ENCODE measurements at places on chromosomes 2 and 18. TPM values are rescaled to one million over a fixed set of nuclear protein-coding genes. Genes with fewer than 3 reads are reported as not detected.

DNA sequence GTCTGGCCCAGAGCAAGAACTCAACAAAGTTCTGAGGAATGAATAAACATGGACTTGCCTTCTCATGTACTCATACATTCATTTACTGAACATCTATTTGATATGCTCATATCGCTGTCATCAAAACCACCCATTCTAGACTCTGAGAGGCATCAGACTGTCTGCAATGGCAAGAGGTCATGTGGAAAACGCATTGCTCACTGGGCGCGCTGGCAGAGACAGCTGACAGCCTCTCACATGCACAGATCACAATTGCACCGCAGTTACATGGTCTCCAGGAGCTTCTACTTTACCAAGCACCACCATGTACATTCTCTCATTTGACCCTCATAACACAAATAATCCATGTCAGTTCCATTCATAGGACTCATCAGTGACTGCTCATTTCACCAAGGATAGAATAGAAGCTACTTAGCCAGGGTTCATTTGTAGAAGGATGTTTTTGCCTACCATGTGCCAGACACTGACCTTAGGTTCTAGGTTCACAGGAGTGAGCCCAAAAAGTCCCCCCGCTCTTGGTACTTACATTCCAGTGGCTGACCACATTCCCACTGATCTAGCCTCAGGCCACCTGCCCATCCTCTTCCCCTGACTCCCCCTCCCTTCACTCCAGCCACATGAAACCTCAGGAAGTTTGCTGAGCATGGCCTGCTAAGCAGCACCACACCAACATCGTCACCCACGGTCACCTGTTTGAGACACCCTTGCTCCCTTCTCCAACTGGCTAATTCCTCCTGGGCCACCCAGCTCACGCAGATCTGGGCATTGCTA is 6.1 kb downstream of the FAM124B start:
- no peak overlapping the region for H3K27ac ChIP-seq
- H3K36me3 ChIP-seq: no peaks in the 10 kb centered on the region
- H3K27me3 ChIP-seq: no peaks in the 10 kb centered on the region
- H3K4me1 ChIP-seq: no peaks in the 10 kb centered on the region
- H3K4me3 ChIP-seq: no peak overlapping the region
- DNase-seq: no peak

GRCh38 chr18:74284980-74285355 is 6.8 kb downstream of the CYB5A start:
- peak overlapping the region; percentile 1 for H3K4me3 ChIP-seq
- no peaks in the 10 kb centered on the region for H3K27me3 ChIP-seq
- H3K4me1 ChIP-seq: peaks cover 26% of the 10 kb centered on the region
- peak overlapping the region; percentile 85 for H3K27ac ChIP-seq
- no peaks in the 10 kb centered on the region for H3K36me3 ChIP-seq

GRCh38 chr2:20584399-20585358 is 66.2 kb downstream of the HS1BP3 start:
- no peak overlapping the region for H3K4me3 ChIP-seq
- H3K27me3 ChIP-seq: no peaks in the 10 kb centered on the region
- peak overlapping the region; percentile 21 for H3K27ac ChIP-seq
- peaks cover 77% of the 10 kb centered on the region for H3K4me1 ChIP-seq

DNA sequence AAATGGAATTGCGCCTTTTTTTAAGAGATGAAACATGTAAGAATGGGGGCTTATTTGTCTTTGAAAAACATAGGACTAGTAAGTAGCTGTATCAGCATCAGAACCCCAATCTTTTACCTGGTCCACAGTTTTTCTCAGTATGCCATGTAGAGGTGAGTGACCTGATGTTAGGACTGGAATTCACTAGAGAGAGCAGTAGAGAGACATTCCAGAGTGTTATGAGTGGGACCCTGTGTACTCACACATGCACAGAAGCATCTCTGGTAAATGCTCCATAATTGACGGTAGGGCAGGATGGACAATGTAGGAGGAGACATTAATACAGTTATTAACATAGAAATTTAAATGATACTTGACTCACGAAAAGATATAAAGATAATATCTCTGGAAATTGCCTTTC is 1.4 kb upstream of the GALNT13 start:
- no peaks in the 10 kb centered on the region for H3K36me3 ChIP-seq
- H3K27me3 ChIP-seq: peaks cover 35% of the 10 kb centered on the region
- DNase-seq: no peak
- no peak overlapping the region for H3K27ac ChIP-seq
- H3K4me1 ChIP-seq: no peaks in the 10 kb centered on the region
- no peak overlapping the region for H3K4me3 ChIP-seq

DNA sequence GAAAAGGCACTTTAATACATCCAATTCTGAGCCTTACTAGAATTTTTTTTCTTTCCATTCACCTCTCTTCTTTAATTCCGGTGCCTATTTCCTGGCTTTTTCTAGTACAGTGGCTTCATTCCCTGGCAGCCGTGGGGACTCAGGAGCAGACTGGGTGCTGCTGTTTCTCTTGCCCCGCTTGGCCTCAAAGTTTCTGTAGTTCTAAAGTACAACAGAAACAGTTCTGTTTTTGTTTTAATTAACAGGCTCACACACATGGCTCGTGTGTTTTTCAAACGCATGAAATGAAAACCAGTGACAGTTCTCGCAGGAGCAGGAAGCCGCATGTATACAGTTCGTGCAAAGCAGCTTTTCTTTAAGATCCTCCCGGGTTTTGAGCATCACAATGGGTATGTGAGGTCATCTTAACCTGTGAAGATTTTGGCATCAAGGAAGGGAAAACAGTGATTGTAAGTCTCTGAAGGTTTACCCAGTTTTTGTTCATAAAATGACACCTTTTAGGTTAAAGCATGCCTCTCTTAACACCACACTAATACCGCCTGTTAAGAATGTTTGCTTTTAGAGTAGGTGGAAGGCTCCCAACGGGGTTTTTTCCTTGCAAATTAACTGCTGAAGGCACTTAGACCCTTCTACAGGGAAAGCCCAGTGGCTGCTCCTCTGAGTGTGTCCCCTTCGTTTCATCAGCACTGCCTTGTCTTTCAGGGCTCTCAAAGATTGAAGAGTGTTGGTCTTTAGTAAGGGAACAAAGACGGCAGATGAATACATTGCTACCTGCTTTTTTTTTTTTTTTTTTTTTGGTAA is 5.8 kb downstream of the FZD7 start:
- peak overlapping the region; percentile 78 for H3K27ac ChIP-seq
- H3K4me3 ChIP-seq: peak overlapping the region; percentile 11
- no peaks in the 10 kb centered on the region for H3K27me3 ChIP-seq
- H3K36me3 ChIP-seq: no peaks in the 10 kb centered on the region

- H3K27ac ChIP-seq: no peak overlapping the region
- H3K36me3 ChIP-seq: no peaks in the 10 kb centered on the region
- no peak for DNase-seq
Observed at GRCh38 chr2:29166242-29167039, 51.2 kb downstream of the CLIP4 start.

DNA sequence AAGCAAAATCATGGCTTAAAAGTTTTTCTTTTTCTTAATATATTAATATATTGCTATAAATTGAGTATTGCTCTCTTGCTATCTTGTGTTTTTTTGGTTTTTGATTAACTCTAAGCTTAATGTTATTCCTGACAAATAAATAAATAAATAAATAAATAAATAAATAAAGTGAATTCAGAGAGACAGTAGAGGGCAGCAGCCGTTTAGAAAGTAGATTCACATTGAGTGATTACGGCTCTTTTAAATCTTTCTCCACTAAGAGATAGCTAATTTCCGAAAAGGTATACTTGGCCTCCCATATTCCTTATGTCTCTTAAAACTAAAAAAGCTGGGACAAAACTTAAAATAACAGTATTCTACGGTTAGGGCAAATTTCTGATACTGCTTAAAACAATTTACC is 34.3 kb downstream of the MSH2 start:
- no peak overlapping the region for H3K4me3 ChIP-seq
- H3K27me3 ChIP-seq: no peaks in the 10 kb centered on the region
- H3K36me3 ChIP-seq: no peaks in the 10 kb centered on the region
- H3K4me1 ChIP-seq: no peaks in the 10 kb centered on the region
- peak; percentile 8 for DNase-seq

DNA sequence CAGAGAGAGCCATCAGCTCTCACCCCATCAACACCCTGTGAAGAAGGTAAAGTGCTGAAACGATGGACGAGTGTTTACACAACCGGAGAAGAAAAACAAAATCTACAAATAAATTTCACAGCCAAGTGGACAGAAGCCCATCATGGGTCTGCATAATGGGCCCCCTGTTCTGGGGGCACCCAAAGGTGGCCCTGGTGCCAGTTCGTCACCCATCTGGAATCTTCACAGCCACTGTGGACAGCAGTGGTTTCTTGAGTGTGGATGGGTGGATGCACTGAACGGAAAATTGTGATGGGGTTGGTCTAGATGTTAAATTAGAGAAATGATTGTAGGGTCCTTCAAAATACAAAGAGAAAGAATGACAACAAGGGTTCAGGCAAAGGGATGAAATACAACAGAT is 38.8 kb downstream of the ANKMY1 start:
- H3K4me1 ChIP-seq: no peaks in the 10 kb centered on the region
- H3K4me3 ChIP-seq: no peak overlapping the region
- no peaks in the 10 kb centered on the region for H3K27me3 ChIP-seq
- no peak overlapping the region for H3K27ac ChIP-seq

- H3K36me3 ChIP-seq: no peaks in the 10 kb centered on the region
- H3K27ac ChIP-seq: no peak overlapping the region
- no peaks in the 10 kb centered on the region for H3K4me1 ChIP-seq
- no peak for DNase-seq
- H3K4me3 ChIP-seq: no peak overlapping the region
- H3K27me3 ChIP-seq: no peaks in the 10 kb centered on the region
Observed at GRCh38 chr2:57947398-57947797, 99.2 kb upstream of the VRK2 start.

GRCh38 chr2:30645745-30646119 is 161.5 kb downstream of the CAPN13 start:
- H3K4me3 ChIP-seq: no peak overlapping the region
- H3K4me1 ChIP-seq: no peaks in the 10 kb centered on the region
- peaks cover 22% of the 10 kb centered on the region for H3K36me3 ChIP-seq
- DNase-seq: no peak
- no peaks in the 10 kb centered on the region for H3K27me3 ChIP-seq
- no peak overlapping the region for H3K27ac ChIP-seq

DNA sequence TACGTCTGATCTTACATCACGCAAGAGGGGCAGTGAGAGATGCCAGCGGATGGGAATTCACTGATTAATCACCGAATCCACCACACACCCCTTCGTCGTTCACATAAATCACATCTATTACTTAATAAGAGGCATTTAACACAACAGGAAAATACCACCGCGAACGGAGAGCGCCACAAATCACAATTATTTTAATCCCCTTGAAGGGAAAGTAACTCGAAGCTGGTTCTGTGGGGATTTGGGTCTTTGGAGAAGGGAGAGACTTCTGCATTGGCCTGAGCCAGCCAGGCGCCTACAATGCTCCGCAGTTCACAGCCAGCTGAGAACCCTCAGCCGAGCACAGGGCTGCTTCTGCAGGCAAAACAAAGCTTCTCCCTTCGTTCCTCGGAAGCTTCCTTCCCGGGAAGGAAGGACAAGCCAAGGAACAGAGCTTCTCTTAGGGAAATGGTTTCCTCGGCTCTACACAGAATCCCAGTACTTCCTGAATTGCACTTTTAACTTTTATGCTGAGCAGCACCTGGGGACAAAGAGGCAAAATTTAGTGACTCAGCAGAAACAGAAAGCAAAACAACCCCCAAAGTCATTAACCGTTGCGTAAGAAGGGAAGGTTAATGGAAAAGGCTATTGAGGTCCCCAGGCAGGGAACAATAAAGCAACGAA is at the start of gene LRP1B:
LRP1B (minus strand) TSS at position 7 of the 660 bp plus-strand sequence. CDS start 287 bp downstream, outside the sequence.
- H3K36me3 ChIP-seq: no peaks in the 10 kb centered on the region
- DNase-seq: no peak
- no peak within 1 kb of the TSS for H3K27ac ChIP-seq
- H3K27me3 ChIP-seq: no peaks in the 10 kb centered on the region
- H3K4me1 ChIP-seq: peaks cover 14% of the 10 kb centered on the region

Gene VIT
- 2.0 TPM for total RNA-seq

Gene ANKRD30BL
- not detected for total RNA-seq

Gene LOXHD1
- 0.98 TPM for total RNA-seq

Gene CNTNAP5
- not detected for total RNA-seq

Gene RPL31
- total RNA-seq: 764 TPM

Gene HSBP1L1
- 7.8 TPM for total RNA-seq

Gene ZAP70
- 1.8 TPM for total RNA-seq
